RPMI7951 (cell line): ENCODE measurements at places on chromosomes 5 and 9. TPM values are rescaled to one million over a fixed set of nuclear protein-coding genes. Genes with fewer than 3 reads are reported as not detected.

DNA sequence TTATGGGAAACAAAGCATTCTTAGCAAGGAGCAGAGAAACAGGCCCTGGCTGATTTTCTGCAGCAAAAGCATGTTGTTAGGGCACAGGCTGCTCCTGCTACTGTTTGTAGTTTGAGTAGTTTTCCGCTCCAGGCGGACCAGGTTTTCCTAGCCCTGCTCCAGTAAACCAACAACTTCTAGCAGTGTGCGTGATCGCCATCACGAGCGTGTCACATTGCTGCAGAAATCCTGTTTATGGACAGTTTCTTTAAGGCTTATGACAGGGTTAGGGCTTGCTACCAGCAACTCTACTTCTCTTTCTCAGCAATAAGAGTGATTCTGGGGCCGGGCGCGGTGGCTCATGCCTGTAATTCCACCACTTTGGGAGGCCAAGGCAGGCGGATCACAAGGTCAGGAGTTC, 803.9 kb upstream of the CDH10 start:
- no peak for DNase-seq

GRCh38 chr5:94471521-94471920, 146.9 kb downstream of the KIAA0825 start:
- no peak for DNase-seq

DNA sequence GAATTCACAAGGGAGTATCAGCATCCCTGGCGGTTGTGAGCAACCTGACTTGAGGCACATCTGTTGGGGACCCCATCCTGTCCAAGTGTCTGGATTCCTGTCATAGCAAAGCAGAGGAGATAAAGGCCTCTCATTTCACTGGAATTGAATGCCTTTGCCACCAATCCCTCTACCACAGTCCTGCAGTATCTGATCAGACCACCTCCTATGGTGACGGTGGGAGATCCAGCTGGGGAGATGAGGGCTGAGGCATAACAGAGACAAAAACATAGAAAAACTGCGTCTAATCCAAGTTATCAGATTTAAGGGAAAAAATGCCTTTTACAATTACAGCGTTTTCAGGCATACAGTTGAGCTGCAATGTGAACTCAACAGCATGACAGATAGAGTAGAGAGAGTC, 160.7 kb upstream of the TRPC7 start:
- no peak for DNase-seq

DNA sequence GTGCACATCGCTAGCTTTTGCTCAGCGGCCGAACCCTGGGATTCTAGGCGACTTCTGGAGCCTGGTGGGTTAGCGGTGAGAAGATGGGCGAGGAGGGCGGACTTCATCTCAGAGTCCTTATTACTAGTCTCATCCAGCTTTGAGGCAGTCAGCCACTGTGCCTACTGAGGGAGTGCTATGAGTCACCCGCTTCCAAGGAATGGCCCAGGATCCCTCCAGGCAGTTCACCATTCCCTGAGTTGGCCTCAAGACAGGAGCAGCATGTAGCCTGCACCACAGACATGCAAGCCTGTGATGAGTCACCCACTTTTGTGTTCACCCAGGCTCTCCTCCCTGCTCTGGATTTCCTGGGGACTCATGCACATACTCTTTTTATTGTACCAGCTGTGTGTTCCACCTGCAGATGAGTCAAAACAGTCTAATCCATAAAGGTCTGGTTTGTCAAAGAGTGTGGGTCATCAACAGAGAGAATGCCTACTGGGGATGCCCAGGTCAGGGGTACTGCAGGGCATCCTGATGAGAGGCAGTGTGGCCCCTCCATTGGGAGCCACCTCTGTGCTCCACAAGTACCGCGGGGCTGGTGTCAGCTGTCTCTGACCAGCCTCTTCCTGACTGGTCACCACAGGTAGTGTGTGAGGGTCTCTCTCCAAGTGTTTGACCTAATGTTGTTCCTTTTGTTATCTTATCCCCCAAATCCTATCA, 20.2 kb downstream of the SLC22A5 start:
- peak; percentile 100 for DNase-seq

GRCh38 chr5:105392710-105393149, 1830.1 kb upstream of the NUDT12 start:
- DNase-seq, result no peak

Gene CYSRT1
- total RNA-seq, result 0.36 and 1.1 TPM in 2 replicates

Gene PCDHA11
- total RNA-seq, result not detected in 2 replicates

Gene NUTM2G
- total RNA-seq, result not detected in 2 replicates

Gene DENND4C
- 33.5 and 65.4 TPM in 2 replicates for total RNA-seq

Gene GABRA6
- not detected in 2 replicates for total RNA-seq

Gene SGCD
- 5.7 and 6.7 TPM in 2 replicates for total RNA-seq
